Esophagus squamous epithelium (tissue), 5 donors: ENCODE measurements at places on chromosomes 3 and 15.

- DNase-seq, result no peak
Measured at GRCh38 chr15:100764778-100765466, 114.7 kb upstream of the ALDH1A3 start.

GRCh38 chr15:59611276-59612260 lies at the start of gene GCNT3:
TSS of gene GCNT3 (plus strand) at chr15:59611783. CDS start at chr15:59618239, 6,456 bp downstream.
- no peak for DNase-seq

GRCh38 chr15:34855413-34855812 lies 60.1 kb upstream of the ACTC1 start:
- no peak for DNase-seq

DNA sequence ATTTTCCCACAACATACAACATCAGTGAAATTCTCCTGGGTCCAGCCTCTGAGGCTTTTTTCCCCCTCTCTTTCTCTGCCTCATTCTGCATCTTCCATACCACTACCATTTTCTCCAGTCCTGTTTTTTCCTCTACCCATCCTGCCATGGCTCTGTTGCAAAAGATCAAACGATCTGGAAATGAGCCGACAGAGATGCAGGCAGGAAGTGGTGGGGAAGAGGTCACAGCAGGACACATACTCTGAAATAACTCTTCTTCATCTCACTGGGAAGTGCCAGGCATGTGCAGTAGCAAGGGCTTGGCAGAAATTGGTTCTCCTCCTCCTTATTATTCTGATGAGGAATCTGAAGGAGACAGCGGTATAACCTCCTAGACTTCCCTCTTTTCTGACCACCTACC lies 114.3 kb downstream of the CORO2B start:
- no peak for DNase-seq

DNA sequence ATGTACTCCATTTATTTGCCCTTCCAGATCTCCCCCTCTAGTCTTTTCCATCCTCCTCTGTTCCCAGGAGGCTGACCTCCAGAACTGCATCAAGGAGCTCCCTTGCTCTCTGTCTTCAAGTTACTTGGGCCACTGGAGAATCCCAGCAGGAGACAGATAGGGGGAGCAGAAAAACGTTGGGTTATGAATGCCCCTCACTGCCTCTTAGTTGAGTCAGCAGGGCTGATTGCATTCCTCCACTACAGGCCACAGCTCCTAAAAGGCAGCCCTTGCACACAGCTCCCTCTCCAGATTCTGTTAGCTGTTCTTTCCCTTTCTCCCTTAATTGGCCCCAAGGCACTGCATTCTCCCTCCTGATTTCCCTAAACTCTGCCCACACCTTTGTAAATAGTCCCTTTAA lies 12.4 kb upstream of the CEP152 start:
- DNase-seq, result no peak

DNA sequence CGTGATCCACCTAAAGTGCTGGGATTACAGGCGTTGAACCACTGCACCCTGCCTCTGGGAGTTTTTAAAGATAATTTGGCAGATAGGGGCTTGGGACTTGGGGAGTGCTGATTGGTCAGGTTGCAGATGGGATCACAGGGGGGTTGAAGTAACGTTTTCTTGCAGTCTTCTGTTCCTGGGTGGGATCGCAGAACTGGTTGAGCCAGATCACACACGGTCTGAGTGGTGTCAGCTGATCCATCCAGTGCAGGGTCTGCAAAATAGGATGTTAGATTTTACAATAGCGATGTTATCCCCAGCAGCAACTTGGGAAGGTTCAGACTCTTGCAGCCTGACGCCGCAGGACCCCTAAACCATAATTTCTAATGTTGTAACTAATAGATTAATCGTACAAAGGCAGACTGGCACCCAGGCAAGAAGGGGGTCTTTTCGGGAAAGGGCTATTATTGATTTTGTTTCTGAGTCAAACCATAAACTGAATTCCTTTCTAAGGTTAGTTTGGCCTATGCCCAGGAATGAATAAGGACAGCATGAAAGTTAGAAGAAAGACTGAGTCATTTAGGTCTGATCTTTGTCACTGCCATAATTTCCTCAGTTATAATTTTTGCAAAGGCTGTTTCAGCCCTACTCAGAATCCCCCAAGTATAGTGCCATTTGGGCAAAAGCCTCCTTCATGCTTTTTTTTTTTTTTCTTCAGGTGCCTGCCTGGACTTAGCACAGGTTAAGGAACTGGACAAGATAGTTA lies 1.5 kb upstream of the CA12 start:
- no peak for DNase-seq

GRCh38 chr3:129758785-129759320 lies 134.7 kb downstream of the TMCC1 start:
- DNase-seq, result no peak

DNA sequence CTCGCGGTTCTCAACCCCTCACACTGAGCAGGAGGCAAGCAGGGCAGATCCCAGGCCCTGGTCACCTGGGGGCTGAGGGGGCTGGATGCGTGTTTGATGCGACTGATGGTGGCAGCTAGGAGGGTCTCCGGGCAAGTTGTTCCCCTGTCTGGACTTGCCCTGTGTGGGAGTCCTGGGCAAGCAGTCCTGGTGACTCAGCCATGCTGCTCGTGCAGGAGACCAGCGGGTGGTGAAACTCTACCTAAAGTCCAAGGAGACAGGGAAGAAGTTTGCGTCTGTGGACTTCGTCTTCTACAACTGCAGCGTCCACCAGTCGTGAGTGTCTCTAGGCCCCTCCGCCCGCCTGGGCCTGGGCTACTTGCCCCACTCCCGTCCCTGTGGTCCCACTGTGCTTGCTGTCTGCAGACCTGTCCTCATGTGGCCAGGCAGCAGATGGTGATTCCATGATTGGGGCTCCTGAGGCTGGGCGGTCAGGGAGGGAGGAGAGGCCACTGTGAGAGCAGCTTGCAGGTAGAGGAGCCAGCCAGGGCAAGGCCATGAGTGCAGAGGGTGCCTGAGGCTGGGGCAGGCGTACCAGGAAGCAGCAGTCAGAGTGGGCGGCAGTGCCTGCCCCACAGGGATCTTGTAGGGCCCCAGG lies 23.1 kb downstream of the PLXNA1 start:
- DNase-seq, result no peak

- no peak for DNase-seq
Measured at GRCh38 chr3:138072796-138073195, 42.6 kb downstream of the DZIP1L start.

DNA sequence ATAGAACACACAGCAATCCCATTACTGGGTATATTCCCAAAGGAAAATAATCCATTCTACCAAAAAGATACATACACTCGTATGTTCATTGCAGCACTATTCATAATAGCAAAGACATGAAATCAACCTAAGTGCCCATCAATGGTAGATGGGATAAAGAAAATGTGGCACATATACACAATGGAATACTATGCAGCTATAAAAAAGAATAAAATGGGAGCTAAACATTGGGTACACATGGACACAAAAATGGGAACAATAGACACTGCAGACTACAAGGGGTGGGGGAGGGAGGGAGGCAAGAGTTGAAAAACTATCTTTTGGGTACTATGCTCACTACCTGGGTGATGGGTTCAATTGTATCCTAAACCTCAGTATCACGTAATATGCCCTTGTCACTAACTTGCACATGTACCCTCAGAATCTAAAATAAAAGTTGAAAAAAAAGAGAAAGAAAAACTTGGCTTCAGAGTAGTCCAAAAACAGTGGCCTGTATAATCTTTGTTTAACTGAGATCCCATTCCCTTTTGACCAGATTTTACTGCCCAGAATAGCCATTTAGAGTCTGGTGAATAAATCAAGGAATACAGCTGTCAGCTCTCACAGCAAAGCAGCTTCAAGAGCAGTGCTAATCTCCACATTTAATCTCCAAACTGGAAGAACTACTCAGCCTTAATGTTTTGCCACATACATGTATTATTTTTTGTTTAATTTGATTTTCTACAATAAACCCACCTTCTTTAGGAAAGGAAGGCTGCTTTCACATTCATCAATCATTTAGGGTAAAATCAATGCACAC lies 54.5 kb upstream of the XRN1 start:
- DNase-seq, result no peak

DNA sequence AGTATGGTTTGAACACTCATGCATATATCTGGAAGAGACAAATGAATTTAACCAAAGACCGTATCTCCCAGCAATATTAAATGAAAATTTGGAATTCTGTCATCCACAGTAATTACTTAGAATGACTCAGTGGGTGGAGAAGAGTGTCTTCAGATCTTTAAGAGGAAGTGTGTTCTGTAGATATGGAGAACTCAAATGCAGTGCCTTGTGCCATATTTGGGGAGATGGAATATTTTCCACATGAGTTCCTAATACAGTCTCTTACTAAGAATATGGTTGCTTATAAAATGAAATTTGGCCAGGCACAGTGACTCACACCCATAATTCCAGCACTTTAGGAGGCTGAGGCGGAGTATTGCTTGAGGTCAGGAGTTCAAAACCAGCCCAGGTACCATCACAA lies 40.5 kb downstream of the ANO10 start:
- no peak for DNase-seq

- no peak for DNase-seq
Measured at GRCh38 chr3:4906107-4906621, 73.1 kb upstream of the BHLHE40 start.

- no peak for DNase-seq
Measured at GRCh38 chr3:142817897-142818296, 71.0 kb downstream of the PCOLCE2 start.

DNA sequence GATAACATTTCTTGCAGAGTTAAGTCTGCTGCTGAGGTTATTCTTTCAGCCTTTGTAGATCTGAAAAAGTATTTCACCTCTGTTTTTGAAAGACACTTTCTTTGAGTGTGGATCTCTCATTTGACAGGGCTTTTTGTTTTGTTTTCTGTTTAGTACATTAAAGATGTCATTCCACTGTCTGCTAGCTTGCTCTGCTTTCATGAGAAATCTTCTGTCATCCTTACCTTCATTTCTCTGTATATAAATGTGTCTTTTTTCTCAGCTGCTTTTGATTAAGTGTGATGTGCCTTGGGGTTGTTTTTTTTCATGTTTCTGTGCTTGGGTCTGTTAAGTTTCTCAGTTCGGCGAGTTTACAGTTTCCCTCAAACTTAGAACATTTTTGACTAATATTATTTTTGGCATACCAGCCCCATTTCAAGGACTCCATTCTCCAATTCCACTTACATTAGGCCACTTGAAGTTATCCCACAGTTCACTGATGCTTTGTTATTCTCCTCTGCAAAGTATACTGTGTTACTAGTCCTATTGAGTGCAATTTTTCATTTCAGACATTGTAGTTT lies 43.9 kb upstream of the CA12 start:
- DNase-seq, result no peak
